ENCODE measurements at places on chromosomes 16 and 17.
A peak's percentile ranks its signal among the peaks of the same experiment; 100 is the strongest.

GRCh38 chr17:50458270-50458669, 10.4 kb downstream of the CHAD start:
- DNase-seq = no peak

GRCh38 chr16:72066747-72067146, 3.7 kb downstream of the HPR start:
- DNase-seq = no peak

- no peak for DNase-seq
Observed at GRCh38 chr16:751152-752006, 9.2 kb upstream of the MSLN start.

- no peak for DNase-seq
Observed at GRCh38 chr17:76948726-76949342, 80.6 kb downstream of the MGAT5B start.

DNA sequence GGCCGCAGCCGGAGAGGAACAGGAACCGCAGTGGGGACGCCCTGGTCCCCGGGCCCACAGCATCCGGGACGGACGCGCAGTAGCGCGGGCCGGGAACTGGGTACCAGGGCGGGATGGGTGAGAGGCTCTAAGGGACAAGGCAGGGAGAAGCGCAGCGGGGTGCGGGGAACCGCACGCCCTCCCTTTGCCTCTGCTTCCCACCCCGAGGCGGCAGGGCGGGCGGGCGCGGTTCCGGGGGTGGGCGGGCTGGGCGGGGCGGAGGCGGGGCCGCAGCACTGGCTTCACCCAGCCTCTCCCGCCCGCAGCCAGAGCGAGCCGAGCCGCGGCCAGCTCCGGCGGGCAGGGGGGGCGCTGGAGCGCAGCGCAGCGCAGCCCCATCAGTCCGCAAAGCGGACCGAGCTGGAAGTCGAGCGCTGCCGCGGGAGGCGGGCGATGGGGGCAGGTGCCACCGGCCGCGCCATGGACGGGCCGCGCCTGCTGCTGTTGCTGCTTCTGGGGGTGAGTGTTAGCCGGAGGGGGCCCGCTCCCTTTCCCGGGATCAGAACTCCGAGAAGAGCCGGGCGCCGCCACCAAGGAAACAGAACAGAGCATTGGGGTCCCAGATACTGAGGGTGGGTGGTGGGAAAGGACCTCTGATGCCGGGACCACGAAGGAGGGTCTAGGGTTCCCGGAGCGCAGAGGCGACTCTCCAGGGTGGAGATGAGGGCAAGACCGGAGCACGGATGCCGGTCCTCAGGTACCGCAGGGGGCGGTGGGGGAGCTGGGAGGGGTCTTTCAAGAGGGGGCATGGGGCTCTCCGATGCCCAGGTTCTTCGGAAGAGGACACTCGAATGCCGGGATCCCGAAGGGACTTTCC, at the start of gene NGFR:
Gene NGFR, plus strand, starts transcription at position 308 of the 856 bp plus-strand sequence. Its CDS starts 125 bp downstream, at position 433.
- DNase-seq = peak; percentile 34

DNA sequence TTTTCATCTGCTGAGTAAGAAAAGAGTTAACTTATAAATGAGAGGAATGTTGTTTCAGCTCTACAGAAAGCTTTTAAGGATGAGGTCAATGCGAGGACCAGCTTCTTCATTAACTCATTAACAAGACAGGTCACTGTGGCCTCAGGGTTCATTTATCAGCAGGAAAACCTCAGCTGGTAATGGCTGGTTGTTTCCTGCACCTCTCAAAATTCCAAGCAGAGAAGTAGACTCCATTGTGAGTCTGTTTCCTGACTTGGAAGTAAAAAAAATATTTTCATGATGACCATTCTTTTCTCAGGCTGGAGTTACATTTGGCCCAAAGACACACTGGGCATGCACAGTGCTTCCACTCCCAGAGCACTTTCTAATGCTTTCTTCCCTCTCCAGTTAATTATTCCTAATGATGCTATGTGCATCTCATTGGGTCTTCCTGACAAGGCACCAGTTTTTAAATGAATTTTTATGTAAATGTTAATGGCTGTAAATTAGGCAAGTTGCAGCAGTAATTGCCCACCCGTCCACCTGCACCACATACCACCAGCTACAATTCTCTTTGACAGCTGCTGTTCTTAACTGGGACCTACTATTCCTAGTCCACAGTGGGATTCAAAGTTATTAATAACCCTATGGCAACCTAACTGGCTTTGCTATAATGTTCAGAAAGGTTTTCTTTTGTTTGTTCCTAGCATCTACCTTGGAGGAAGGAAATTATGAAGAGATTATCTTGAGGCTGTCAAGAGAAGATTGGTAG, 89.5 kb upstream of the BCAR1 start:
- DNase-seq = no peak

DNA sequence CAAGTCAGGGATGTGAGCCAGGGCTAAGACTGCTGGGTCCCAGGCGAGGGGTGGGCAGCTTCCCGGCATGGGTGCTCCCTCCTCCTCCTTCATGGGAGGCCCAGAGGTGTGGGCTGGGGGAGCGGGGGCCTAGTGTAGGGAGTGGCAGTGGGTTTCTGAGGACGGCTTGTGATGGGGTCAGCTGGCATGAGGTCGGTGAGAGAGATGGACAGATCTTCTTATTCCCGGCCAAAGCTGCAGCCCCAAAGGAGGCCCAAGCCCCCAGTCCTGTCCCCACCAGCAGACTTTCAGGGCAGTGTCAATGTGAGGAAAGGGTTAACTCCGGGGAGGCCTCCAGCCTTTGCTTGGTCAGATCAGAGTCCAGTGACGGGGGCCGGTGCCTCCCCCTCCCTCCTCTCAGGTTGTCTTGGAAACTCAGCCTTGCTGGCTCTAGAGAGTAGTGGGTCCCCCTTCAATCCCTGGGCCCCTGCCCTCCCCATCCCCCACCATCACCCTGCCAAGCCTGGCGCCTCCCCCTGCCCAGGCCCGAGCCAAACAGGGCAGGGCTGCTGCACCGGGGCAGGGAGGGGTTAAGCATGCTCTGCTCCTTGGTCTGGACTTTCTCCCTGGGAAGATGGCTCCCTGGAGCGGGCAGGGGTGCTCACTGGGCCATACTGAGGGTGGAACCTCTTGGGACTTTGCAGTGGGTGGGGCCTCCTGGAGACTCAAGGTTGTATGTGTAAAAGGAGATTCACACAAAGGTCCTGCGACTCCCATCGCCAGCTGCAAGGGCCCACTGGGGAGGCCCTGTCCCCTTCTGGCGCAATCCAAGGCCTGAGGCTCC, 12.4 kb downstream of the NAT9 start:
- DNase-seq = no peak

DNA sequence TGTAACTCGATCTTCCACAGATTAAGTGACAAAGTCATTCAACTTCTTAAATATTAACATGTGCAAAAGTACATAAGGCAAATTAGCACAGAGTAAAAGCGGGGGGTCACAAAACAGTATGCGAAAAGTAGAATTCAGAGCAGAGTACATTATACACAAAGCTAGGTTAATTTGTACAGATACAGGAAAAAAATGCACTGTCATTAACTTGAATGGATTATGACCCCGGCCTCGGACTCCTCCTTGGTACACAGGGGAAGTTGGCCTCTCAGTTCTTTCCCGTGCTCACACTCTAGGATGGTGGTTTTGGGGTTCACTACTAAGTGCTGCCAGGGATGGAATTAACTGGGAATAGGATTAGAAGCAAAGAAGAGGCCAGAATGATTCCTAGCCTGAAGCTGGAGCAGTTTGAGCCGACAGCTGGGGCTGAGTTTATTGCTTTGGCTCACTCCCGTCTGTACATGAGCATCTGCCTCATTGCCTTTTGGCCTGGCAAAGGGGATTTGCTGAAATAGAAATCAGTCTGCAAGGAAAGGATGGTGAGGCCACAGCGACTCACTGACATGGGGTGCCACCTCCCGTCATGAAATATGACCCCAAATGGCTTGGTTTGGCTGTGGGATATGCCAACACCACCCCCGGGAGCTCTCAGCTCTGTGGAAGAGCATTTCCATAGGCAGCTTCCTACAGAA, 23.6 kb downstream of the NTN1 start:
- no peak for DNase-seq

DNA sequence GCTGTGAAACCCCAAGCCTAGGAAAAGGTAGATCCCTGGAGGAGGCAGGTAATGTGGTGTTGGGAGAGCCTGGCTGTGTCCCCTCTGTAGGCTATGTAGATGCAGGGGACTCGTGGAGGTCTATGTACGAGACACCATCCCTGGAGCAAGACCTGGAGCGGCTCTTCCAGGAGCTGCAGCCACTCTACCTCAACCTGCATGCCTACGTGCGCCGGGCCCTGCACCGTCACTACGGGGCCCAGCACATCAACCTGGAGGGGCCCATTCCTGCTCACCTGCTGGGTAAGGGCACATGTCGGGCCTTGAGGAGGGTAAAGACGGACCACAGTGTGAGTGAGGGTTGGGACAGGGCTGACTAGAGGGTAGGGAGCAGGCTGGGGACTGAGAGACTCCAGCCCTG, 12.0 kb downstream of the ACE start:
- no peak for DNase-seq

DNA sequence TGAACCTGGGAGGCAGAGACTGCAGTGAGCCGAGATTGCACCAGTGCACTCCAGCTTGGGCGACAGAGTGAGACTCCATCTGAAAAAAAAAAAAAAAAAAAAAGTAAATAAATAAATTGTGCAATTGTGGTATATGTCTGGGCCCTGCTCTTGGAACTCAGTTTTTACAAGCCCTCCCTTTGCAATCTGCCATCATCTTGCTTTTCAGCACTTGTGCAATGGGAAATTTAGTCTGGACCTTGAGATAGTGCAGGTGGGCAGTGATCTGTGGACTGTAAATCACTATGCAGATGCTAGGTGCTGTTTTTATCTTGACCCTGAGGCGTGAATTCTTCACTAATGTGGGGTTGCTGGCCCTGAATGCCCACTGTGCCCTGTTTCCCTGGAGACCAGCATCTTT, 6.5 kb upstream of the RAP1GAP2 start:
- DNase-seq = no peak

DNA sequence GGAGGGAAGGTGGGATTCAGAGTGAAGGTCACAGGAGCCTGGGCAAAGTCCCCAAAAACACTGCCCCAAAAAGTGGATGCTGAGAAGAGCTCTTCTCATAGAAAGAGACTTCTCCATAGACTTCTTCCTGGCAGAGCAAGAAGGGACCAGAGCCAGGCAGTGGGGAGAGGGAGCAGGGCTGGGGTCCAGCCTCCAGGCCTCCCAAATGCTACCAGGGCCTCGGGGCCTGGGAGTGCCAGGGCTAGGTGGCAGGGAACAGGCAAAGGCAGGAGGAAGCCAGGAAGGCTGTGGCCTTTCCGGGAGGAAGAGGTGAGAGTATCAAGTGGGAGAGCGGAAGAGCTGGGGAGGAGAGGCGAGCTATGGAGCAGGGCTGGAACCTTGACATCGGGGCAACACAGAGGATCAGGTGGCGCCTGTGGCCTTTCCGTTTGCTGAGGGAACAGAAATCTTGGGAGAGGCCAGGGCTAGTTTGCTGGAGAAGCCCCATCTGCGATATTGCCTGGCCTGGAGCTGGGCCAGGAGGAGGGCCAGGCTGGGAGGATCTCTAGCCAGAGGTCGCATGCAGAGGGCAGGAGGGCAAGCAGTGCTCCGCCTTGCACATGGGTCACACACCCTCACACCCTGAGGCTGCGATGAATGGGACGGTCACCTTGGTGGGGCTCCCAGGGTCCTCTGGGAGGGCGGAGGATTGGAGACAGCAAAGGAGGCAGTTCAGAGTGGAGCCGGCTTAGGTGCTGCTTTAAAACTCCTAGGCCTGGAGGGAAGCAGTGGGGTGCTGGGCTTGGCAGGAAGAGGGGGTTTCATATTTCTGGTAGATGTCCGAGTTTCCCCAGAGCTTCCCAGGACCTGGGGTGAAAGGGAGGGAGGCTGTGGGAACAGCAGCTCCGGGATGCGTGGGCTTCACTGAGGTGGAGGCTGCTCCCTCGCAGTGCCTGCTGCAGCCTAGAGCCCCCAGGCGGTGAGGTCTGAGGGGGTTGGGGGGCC, 3.4 kb downstream of the SLC16A5 start:
- DNase-seq = no peak

DNA sequence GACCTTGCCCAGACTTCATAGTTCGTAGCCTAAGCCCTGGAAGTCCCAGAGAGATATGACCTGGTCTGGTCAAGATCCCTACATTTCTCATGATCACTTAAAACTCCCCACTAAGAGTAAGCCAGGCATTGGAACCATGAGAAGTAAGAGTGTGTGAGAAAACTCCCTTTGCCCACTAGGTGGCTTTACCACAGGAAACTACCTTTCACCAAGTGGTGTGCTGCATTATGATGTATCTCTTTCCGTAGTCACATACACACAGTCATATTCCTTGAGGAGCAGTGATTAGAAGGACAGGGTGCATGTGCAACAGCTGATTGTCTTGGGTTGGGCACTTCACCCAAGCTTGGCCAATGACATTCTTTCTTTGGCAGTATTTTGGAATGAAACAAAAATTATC, 639.3 kb downstream of the KCNJ2 start:
- no peak for DNase-seq

DNA sequence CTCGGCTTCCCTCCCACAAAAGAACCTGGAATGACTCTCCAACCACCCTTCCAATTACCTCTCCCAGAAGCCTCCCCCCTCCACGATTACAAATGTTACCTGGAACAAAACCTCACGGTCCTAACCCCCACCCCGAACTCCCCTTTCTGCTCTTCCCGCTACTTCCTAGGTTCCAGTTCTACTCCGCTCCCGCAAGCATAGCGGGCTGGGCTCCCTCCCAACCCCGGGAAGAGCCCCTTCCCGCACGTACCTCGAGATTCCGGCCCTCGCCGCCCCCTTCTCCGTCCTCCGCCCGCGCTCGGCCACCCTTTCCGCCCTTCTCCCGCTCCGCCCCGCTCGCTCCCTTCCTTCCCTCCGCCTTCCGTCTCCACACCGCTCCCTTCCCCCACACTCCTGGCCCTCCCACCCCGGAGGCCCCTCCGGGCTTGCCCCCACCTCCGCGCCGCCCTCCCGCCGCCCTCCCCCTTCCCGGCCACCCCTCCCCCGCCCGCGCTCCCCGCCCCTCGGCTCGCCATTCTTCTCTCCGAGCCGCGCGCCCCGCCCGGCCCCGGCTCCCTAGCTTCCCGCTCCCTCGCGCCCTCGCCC, 457 bp downstream of the CHTF8 start:
- DNase-seq = peak; percentile 73

GRCh38 chr17:31830971-31831858, 27.8 kb downstream of the COPRS start:
- DNase-seq = no peak

All from stimulated activated CD8-positive, alpha-beta memory T cell treated with anti-CD3 and anti-CD28 coated beads, Interleukin-15, amount 100 ng/mL, for 48 hours (primary cell).